ENCODE measurements at places on chromosomes 12 and 14. TPM values are rescaled to one million over a fixed set of nuclear protein-coding genes. Genes with fewer than 3 reads are reported as not detected.

- DNase-seq, result no peak
Observed at GRCh38 chr14:68968051-68968450, 11.1 kb downstream of the ACTN1 start.

DNA sequence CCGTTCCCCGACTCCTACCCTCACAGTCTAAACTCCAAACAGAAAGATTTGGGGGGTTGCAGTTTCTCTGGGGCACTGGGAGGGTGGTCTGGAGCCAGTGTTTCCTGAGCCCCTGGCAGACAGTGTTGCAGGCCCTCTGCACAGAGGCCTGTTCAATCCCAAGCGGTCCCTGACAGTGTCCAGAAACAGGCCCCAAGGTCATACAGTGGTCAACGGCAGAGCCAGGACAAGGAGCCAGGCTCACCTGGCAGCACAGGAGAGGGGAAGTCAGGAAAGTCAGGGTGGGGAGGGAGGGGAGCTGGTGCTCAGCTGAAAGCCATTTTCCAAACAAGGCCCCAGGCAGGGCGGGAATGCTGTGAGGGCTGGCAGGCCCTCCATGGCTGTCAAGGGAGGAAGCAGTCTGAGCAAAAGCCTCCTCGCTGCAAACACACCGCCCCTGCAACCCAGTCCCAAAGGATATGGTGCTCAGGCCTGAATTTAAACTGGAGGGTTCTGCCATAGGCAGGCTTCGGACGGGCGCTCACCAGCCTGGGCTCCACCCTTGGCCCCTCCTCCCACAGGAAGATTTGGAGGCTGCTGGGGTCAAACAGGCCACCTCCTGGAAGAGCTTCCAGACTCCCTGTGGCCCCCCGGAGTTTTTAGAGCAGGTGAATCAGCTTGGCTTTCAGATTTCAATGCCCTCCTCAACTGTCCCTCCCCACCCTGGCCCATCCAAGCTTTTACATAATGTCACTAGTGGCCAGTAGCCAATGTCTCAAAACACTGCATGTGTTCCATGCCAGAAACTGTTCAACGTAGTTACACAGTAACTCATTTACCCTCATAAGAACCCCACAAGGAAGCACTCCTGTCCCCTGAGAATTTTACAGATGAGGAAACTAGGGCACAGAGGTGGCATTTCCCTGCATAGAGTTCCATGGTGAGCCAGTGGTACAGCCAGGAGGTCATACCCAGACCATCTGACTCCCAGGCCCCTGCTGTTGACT, 41.5 kb downstream of the CHGA start:
- no peak for DNase-seq

DNA sequence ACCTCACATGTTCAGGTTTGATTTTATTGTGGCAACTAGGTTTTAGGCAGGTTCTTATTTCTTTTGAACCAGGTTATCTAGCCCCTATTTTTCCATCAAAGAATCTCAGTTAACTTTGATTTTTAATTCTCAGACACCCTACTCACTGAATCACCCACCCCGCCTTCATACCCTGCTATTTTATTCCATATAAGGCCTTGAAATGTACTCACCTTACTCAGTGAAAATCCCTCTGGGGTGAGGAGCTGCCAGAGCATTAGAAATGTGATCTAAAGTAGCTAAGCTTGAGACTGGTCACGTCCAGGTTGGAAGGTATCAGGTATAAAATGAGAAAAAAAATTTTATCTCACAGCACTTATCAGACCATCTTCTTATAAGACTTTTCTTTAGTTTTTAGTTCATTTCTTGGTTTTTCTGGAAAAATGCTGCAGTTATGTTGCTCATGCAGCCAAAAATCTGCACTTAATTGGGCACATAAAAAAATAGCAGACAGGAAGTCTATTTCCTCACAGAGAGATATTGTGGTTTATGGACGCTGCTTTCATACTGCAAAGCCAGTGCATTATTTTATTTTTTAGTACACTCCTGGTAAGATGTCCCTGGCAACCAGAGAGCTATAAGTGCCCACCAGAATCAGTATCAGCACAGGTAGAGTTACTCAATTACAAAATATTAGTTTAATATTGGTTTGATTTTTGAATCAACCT, 101.5 kb upstream of the CCDC91 start:
- DNase-seq, result no peak

DNA sequence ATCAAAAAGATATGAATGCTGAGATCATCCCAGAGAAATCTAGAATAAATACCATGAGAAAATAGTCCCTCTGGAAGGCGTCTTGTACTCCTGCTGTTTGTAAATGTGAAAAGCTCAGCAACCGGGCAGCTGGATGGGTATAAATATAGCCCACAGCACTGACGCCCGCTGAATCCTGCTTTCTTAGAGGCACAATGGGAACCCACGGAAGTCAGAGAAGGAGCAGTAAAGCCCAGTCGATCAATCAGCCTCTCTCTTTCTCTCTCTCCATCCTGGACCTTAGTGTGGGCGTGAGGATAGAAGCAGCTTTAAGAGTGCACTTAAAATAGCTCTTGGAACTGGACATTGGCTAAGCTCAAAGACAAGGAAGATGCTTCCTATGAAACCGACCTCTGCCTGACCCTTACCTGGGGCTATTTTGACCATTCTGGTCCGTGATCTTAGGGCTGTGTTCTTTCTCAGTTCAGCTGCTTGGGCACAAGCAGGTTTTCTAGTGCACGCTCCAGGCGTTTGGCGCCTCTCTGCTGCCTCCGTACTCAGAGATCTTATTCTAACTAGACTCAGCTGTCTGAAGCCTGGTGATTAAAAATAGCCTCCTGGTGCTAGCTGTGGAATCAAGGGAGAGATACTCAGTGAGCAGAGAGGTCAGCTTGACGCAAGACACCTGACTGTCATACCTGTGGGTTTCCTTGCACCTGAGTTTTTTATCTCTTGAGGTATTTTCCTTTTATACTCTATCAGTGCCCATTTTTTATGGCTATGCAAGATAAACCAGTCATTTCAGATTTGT, 144.6 kb downstream of the ETV6 start:
- DNase-seq, result no peak

RNASE7 gene
- not detected for total RNA-seq
